Tongue (tissue), 3 donors: ENCODE measurements at places on chromosomes 2 and 18.

GRCh38 chr2:209114588-209115240, 309.1 kb upstream of the MAP2 start:
- DNase-seq = no peak

DNA sequence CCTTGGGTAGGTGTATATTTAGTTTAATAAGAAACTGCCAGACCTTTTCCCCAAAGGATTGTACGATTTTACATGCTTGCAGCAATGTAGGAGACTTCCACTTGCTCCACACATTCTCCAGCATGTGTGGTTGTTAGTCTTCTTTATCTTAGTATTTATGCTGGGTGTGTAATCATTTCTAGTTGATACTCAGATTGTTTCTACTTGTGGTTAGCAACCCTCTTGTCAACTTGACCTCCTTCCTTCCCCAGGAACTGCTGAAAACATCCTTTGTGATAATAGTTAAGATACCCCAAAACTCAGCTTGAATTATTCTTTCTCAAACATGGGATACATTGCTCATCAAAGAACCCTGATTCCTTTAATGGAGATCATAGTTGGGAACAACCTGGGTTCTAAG, 37.2 kb upstream of the CYBRD1 start:
- no peak for DNase-seq

GRCh38 chr2:64344999-64345576, 108.9 kb upstream of the LGALSL start:
- no peak for DNase-seq

DNA sequence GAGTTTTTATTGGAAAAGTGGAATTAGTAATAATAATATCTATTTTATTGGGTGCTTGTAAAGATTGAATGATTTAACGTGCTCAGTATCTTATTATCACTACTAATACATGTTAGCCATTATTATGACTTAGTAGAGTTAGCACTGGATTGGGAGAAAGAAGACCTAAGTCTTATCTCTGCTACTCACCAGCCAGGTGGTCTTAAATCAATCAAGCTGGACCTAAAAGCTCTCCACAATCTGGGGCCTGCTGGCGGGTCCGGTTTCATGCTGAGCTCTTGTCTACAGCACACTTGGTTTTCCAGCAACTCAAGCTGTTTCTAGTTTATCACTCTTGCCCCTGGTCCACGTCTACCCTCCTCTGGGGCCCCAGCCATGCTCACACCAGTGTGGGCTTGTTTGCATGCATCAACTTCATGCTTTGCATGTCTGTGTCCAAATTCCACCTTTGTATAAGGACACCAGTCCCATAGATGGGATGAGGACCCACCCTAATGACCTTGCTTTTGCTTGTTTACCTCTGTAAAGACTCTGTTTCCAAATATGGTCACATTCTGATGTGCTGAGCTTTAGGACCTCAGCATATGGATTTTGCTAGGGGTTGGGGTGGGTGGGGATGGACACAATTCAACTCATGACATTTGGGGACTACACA, 363.1 kb downstream of the LPIN1 start:
- DNase-seq = no peak

GRCh38 chr2:105125428-105125827, 87.6 kb downstream of the MRPS9 start:
- DNase-seq = peak; percentile 4

DNA sequence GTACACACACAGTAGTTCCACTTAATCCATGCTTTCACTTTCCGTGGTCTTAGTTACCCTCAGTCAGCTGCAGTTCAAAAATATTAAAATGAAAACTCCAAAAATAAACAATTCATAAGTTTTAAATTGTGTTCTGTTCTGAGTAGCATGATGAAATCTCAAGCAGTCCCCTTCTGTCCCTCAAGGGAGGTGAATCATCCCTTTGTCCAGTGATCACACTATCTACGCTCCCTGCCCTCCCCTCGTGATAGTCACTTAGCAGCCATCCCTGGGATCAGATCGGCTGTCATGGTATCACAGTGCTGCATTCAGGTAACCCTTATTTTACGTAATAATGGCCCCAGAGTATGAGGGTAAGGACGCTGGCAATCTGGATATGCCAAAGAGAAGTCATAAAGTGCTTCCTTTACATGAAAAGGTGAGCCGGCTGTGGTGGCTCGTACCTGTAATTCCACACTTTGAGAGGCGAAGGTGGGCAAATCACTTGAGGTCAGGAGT, 5.8 kb upstream of the RTN4 start:
- DNase-seq = no peak

GRCh38 chr18:79799619-79800370, 2.1 kb downstream of the KCNG2 start:
- no peak for DNase-seq

DNA sequence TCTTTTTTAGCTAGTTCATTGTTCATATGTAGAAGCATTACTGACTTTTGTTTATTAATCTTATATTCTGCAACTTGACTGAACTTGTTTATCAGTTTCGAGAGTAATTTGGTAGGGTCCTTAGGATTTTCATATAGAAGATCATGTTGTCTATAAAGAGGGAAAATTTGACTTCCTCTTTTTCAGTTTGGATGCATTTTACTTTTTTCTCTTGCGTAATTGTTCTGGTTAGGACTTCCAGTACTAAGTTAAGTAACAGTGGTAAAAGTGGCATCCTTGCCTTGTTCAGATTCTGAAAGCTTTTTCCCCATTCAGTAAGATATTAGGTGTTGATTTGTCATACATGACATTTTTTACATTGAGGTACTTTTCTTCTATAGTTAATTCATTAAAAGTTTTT, 726.0 kb downstream of the KCNJ3 start:
- no peak for DNase-seq

- no peak for DNase-seq
Observed at GRCh38 chr2:237538001-237538720, 28.2 kb upstream of the PRLH start.

GRCh38 chr2:133641497-133641896, 73.2 kb upstream of the NCKAP5 start:
- DNase-seq = peak; percentile 44

DNA sequence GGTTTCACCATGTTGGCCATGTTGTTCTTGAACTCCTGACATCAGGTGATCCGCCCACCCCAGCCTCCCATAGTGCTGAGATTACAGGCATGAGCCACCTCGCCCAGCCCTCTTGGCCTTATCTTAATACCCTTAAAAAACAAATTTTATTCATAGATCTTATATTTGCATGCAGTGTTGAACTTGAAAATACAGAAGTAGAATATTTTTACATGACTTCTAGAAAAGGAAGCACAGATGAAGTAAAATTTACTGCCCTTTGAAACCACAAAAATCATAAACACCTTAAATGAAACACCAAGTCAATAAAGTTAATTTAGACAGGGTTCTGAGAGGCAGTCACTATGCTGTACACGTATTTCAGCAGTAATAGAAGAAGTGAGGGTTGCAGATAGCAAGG, 145.7 kb downstream of the CERS6 start:
- no peak for DNase-seq

DNA sequence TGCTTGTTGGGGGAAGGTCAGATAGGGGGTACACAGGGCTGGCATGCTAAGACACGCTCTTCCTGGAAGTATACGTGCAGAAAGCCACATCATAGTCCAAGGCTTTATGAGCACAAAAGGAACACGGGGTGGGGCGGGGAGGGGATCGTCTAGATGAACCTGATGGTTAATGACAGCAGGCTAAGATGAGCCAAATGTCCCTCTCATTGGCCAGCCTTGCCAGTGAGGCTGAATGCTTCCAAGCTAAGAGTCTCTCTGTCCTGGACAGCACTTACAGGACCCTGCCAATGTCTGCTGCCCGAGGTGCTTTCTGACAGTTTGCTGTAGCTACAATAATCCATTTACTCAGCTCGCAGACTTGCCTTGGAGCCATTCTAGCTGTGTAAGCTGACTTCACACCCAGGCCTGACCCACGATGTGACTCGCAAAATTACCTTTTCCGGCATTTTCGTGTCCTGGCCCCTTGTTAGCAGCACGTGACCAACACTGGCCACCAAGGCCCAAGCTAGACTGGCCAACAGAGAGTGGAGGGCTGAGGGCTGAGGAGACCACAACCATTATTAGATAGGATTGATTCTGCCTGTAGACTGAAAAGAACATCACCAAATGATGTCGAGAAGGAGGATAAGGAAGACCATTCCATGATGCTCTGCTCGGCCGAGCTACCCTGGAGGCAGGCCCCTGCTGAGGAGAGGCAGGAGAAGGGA, 84.2 kb downstream of the MALT1 start:
- DNase-seq = peak; percentile 36

DNA sequence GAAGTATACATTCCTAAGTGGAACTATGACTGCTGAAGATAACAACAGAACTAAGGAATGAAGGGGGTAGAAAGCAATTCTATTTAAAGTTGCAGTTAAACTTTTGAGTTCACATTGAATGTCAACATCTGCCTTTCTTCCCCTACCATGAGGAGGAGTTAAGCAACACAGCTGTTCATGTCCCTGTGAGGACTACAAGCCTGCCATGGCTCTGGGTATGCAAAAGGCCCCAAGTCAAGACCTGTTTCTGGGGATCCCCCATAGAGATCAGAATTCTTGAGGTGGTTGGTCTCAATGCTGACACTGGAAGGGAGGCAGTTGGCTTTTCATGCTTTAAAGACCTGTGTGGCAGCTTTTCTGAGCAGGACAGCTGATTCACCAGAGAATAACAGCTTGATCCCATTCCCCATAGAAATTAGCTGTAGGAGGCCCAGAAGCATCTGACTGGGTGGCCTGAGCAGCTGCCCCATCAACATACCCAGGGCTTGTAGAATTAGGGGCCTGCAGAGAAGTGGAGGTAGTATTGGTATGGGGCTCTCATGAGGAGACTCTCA, 131.0 kb downstream of the SETBP1 start:
- DNase-seq = no peak

DNA sequence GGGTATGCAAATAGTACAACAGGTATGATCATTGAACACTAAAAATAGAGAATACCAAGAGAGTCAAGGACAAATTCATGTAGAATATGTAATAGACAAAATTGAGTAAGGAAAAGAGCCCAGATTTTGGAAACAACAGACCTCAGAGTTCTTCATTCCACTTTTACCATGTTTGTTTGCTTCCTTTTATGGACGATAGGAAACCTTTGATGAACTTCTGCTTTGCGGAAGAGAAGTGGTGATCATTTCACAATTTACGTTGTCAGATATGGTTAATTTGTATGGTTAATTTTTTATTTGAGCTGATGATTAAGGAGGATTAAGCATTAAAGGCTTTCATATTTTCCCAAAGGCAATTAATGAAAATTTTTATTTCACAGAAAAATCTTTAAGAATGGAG, 16.3 kb downstream of the MARCHF7 start:
- DNase-seq = no peak

GRCh38 chr2:10497797-10498251, 49.7 kb upstream of the ODC1 start:
- DNase-seq = peak; percentile 97

- DNase-seq = no peak
Observed at GRCh38 chr2:83378921-83379320, 1080.2 kb downstream of the SUCLG1 start.

DNA sequence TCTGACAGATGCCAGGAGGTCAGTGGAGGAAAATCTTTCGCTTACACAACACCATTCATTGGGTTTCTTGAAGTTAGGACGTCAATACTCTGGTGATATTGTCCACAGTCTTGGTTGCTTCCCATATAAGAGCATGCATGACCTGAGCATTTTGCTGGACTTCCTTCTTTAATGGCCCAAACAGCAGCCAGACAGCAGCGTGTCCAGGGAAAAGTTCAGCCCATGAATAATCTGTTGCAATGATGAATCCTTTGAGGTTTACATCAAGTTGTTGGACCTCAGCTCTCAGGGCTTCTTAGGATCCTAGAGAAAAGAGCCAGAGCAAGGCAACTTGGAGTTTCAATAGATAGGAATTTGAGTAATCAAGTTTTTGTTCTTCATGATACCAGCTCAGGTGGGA, 155.6 kb upstream of the MGAT5 start:
- DNase-seq = no peak

DNA sequence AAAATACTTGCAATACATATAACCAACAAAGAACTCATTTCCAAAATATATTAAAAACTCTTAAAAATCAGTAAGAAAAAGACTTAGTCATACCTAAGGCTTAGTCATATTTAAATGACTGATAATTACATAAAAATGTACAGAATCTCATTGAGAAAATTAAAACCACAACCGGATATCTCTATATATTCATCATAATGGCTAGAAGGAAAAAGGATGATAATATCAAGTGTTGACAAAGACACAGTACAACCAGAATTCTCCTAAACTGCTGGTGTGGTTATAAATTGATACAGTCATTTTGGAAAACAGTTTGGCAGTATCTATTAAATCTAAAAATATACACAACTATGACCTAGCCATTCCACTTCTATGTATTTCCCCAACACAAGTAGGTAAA, 27.1 kb upstream of the IHH start:
- DNase-seq = no peak

DNA sequence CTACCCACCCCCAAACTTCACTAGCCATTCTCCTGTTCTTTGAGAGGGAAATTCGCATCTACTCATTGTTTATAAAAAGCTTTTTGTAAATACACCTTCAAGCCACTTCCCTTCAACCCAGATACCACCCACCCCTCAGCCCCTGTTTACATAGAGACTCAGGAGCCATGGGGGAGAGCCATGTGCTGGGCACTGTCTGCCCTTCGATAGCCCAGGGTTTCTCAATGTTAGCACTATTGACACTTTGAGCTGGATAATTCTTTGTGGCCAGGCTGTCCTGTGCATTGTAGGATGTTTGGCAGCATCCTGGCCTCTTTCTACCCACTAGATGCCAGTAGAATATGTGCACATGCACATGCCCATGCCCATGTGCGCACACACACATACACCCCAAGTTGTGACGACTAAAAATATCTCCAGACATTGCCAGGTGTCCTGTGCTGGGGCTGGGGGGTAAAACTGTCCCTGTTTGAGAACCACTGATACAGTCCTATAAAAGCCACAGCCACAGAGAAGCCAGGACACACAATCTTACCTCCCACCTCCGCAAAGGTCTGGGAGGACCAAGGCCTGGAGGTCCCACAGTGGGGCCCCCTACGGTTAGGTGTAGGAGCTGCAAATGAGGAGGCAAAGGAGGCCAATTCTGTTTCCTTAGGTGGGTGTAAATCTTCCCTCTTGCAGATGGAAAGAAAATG, 44.5 kb upstream of the ASPRV1 start:
- no peak for DNase-seq

GRCh38 chr2:217438821-217439220, 564.0 kb downstream of the TNS1 start:
- no peak for DNase-seq

DNA sequence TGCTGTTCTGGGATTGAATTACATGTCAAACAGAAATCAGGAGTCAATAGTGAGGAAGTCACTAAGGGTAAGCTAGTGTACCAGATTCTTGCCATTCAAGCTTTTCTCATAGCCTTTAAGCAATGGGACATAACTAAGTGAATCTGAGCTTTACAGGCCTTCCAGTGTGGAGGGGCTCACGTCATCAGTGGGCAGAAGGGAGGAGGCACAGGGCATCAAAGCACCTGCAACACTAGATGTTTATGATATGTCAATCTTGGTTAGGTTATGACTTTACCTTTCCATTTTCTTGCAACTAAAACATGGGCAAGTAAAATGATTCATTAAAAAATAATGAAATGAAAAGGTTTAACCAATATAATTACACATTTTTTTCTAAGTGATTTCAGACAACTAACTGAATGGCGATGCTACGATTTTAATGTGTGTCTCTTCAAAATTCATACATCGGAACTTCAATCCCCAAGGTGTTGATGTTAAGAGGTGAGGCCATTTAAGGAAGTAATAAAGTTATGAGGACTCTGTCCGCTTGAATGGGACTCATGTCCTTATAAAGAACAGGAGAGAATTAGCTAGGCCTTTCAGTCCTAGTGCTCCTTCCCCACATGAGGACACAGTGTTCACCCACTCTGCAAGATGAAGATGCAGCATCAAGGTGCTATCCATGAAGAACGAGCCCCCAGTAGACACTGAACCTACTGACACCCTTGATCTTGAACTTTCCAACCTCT, 1169.2 kb upstream of the NXPH2 start:
- DNase-seq = no peak
